ENCODE measurements at places on chromosomes 12 and 14.

- no peak for DNase-seq
Observed at GRCh38 chr12:123903301-123904065, 69.1 kb downstream of the CCDC92 start.

GRCh38 chr14:103848175-103849077 is 1.1 kb upstream of the PPP1R13B start:
- DNase-seq: no peak

GRCh38 chr12:113090740-113091139 is 34.2 kb downstream of the DTX1 start:
- no peak for DNase-seq

DNA sequence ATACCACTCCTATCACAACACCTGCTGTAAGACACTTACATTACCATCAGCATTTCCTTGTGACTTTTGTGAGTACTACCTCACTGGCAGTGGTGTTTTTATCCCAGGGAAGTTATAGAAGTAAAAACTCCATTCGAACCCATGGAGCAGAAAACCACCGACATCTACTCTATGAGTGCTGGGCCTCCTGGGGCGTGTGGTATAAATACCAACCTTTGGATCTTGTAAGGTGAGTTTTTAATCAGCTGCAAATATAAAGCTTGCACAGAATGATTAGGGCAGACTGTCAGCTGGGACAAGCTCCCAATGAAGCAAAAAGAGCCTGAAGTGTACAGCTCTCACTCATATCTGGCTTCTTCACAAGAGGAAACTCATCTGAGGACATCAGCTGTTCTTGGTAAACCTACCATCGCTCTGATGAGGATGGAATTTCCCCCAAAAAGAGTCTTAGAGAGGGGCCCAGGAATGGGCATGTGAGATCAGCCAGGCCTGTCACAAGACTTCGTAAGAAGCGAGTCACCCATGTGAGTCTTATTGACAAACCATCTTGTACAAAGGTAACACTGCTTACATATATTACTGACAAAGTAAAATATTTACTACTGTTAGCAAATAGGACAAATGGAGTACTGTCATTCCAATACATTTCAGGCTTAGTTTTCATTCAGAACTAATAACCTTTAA is 170.0 kb downstream of the SLC5A8 start:
- DNase-seq: no peak

DNA sequence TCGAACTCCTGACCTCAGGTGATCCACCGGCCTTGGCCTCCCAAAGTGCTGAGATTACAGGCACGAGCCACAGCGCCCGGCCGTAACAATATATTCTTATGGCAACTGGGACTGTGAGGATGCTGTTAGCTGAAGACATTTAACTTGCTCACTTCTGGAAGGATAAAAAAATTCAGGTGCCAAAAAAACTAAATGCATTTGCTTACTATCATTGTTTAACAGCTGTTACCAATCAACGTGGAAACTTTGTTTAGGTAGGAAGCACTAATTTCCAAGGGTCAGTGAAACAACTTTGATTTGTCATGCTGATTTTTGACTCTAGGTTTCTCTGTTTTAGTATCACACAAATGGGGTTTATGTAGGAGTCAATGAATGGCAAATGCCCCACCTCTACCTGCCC is 297.3 kb downstream of the ERC1 start:
- DNase-seq: no peak

DNA sequence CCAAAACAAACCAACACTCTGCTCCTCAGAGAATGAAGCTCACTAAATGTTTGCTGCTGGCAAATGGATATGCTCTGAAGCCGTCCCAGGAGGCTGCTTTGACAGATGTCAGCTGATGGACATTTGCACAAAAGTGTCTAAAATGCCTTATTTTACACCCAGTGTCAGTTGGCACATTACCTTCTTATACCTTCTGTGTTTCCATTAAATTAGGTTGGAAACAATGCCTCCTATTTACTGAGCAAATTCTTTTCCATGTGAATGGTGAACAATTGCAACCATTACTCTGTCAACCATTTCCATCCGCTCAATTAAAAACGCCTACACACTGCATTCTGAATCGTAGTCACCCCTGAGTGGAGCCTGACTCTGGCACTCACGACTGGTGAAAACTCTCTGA is 1679.9 kb upstream of the FLRT2 start:
- DNase-seq: peak; percentile 4

GRCh38 chr14:51293149-51293911 is 53.3 kb downstream of the TMX1 start:
- DNase-seq: peak; percentile 21

GRCh38 chr12:40738856-40739255 is 46.6 kb downstream of the CNTN1 start:
- peak; percentile 88 for DNase-seq

- DNase-seq: no peak
Observed at GRCh38 chr12:25835385-25835784, 123.1 kb upstream of the RASSF8 start.

DNA sequence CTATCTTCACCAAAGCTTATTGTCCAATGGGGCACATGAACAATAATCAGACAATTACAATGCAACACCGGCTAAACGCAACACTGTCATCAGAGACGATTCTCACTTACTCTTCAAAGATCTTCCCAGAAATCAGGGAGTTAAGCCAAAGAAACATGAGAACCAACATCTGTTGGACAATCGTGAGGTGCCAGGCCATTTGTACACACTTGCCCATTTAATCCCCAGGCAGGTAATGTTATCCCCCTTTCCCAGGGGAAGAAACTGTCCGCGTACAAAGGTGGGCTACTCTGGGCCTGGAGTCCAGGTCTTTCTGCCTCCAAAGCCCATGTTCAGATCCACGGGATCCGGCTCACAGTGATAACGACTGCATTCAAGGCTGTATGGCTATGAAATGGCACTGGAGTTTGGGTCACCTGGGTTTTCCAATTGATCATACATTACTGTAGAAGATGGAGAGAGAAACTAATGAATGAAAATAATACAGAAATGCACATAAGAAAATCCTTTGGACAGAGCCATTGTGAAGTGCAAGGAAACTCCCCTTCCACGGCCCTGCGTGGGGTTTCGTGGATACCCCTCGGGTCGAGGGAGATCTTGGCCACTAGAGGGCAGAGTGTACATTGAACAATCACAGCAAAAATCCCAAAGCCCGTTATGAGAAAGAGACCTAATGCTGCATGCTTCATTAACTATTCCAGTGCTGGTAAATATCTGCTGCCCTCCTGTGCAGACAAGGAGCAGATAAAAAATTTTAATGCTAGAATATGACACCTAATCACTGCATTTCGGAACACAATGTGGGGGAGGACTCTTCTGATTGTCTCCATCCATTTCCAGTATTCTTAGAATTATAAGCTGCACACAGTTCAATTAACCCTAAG is 111.4 kb downstream of the EGLN3 start:
- peak; percentile 72 for DNase-seq

DNA sequence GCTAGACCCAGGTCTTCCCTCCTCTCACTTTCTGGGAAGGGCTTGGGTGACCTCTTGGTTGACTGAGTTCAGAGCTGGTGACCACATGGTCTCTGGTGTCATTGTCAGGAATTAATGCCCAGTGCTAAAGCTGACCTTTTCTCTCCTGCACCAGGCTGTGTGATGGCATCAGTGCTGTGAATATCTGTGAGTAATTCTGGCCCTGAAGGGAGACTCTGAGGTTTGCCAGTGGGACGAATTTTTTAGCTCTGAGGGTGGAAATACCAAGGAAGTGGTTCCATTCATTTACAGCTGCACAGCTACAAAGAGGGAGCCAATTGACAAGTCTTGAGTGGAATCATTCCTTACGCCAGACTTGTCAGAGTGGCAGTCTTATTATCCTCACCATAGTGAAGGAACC is 6.2 kb upstream of the KRT86 start:
- DNase-seq: peak; percentile 13

GRCh38 chr12:81797100-81797499 is 38.0 kb upstream of the PPFIA2 start:
- DNase-seq: peak; percentile 60

DNA sequence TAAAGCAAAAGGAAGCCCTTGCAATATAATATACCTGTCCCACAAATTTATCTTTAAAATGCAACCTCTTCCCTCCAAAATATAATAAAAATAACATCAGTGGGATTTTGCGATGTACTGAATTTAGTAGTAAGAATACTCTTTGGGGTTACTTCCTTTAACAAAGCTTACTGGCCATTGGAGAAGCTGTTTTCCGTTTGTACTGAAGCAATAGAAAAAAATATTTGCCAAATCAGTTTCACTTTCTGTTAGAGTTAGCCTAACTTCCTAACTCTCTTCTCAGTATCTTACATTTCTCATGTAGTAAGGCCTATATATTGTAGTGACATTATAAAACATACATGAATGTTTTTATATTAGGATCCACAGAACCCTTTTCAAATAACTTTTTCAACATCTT is 3.7 kb downstream of the MAX start:
- DNase-seq: no peak

DNA sequence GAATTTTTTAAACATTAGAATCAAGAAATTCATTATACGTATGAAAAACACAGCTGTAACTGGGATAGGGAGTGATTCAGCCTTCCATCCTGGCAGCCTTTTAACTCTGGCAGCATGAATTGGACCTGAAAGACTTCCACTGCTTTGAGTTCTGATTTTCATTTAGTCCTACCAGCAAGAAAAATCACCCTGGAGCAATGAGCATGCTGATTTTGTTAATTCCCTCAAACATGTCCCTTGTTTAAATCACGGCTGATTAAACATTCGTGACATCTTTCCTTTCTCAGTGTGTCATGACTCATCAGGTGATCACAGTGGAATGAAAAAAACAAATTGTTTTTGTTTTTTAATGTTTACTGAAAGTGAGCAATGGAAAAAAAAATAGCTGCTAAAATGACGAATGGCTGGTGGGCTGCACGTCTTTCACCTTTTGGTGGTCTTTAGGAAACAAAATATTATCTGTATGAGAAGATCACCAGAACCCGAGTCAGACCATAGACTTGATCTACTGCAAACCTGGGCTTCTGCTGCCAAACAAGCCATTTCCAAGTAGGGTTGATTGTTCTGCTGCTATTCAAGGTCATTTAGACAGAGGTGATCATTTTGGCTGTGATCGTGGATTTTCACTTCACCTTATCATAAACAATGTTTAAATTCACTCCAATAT is 67.0 kb upstream of the CAND1 start:
- DNase-seq: peak; percentile 38

- DNase-seq: no peak
Observed at GRCh38 chr14:55303125-55303499, 31.9 kb downstream of the FBXO34 start.

DNA sequence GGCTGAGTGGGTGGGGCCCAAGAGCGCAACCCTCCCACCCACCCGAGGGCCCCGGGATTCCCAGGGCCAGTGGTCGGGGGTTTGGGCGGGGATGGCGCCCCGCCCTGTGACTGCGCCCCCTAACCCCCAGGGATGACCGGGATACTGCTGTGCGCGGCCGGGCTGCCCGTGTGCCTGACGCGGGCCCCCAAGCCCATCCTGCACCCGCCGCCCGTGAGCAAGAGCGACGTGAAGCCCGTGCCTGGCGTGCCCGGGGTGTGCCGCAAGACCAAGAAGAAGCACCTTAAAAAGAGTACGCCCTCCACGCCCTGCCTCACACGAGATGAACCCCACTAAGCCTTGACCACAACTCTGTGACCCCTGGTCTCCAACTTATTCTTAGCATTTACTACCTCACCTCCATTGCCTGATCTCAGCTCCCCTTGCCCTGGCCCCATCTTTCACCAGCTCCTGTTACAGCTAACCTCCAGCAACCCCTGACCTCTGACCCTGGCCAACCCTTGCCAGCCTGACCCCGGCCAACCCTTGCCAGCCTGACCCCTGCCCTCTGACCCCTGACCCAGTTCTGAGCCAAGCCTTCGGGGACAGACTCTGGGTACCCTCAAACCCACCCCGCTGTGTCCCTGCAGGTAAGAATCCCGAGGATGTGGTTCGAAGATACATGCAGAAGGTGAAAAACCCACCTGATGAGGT is 37.0 kb downstream of the DTX1 start:
- no peak for DNase-seq

- no peak for DNase-seq
Observed at GRCh38 chr12:125376422-125376821, 311.2 kb downstream of the AACS start.

- no peak for DNase-seq
Observed at GRCh38 chr12:113057565-113058485, 1.3 kb downstream of the DTX1 start.

DNA sequence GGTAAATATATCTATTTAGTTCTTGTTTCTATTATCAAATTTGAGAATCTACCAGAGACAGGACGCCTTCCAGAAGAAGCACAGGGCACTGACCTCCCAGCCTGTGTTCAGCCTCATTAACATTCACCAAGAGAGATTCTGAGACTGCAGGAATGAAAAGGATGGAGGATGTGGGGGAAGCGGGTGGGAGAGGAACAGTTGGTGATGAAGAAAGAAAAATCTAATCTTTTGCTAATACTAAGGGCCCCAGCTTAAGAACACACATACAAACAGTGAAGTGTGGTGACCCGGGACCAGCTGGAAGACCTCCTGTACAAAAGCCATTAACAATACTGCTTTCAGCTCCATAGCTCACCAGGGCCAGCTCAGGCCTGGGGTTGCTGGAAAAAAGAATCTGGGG is 160.5 kb downstream of the NUAK1 start:
- DNase-seq: no peak

GRCh38 chr12:69442894-69443293 is 27.3 kb upstream of the FRS2 start:
- DNase-seq: no peak

DNA sequence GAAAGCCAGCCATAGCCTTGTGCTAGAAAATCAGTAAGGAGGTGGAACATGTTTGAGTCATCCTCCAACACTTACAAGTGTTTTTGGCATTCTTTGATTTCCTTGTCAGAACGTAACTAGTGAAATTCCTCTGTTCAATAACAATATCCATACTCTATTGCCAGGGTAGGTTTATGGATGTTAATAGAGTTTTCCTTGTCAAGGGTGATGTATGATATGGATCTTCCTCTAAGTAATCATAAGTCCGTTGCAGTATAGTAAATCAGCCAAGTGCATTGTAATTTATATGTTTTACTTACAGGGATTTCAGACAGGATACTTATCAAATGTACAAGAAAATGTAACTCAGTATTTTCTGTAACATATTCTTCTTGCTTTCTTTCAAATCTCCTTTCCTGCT is 19.4 kb downstream of the NAV3 start:
- no peak for DNase-seq

DNA sequence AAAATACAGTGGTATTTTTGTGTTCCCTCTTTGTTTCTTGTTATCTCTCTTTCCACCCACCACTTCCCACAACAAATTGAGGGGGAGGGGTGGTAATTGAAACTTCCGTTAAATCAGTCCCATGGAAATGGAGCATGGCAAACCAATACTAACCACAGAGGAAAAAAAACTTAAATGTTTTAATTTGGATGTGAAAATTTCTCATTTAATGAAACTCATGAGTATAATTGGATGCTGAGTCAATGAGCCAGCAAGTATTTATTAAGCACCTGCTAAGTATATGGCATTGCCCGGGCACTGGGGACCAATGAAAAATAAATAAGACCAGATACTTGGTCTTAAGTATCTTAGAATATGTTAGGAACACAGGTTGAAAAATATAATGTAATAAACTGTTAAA is 147.5 kb downstream of the KCNH5 start:
- no peak for DNase-seq

Data from SK-MEL-5 (cell line).